ENCODE measurements at places on chromosomes 16 and 17. TPM values are rescaled to one million over a fixed set of nuclear protein-coding genes. Genes with fewer than 3 reads are reported as not detected.

Gene CSH1
- total RNA-seq: not detected

Gene EVI2A
- total RNA-seq: not detected

Gene KRT15
- total RNA-seq: 0.09 TPM

Gene SHISA6
- 0.25 TPM for total RNA-seq

GRCh38 chr17:43702637-43703036 is 40.9 kb upstream of the MEOX1 start:
- DNase-seq: no peak

DNA sequence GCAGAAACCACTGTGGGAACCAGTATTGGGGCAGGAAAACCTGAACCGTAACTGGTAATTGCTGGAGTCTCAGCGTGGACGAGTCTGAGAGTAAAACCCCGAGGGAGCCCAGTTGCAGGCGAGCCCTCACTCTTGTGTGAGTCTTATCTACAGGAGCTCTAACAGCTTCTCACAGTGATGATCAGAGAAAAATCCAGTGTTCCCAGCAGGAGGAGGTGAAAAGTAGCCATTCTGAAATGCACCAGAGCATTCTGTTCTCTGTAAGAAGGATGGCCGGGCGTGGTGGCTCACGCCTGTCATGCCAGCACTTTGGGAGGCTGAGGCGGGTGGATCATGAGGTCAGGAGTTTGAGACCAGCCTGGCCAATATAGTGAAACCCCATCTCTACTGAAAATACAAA is 161.2 kb downstream of the COPRS start:
- no peak for DNase-seq

- DNase-seq: no peak
Measured at GRCh38 chr17:35784895-35785294, 10.5 kb downstream of the MMP28 start.

- peak; percentile 39 for DNase-seq
Measured at GRCh38 chr16:87653234-87653633, 50.9 kb downstream of the JPH3 start.

- DNase-seq: no peak
Measured at GRCh38 chr16:85505794-85506634, 107.1 kb upstream of the GSE1 start.

DNA sequence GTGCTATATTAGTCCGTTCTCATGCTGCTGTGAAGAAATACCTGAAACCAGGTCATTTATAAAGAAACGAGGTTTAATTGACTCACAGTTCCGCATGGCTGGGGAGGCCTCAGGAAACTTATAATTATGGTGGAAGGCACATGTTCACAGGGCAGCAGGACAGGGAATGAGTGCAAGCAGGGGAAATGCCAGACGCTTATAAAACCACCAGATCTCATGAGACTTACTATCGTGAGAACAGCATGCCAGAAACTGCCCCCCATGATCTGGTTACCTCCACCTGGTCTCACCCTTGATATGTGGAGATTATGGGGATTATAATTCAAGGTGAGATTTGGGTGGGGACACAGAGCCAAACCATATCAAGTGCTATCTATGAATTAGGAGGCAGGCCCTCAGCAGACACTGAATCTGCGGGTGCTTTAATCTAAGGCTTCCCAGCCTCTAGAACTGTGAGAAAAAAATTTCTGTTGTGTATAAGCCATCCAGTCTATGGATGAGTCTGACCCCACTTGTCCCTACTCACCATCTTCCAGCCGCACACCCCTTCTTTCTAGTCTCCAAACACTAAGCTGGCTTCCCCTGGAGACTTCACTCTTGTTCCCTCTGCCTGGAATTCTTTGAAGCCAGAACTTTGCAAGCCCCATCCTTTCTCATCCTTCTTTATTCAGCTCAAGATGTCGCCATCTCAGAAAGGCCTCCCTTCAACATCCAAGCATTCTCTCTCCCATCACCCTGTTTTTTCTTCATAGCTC is 772 bp upstream of the NUP93 start:
- no peak for DNase-seq

- DNase-seq: no peak
Measured at GRCh38 chr16:24731722-24732419, 2.4 kb downstream of the TNRC6A start.

DNA sequence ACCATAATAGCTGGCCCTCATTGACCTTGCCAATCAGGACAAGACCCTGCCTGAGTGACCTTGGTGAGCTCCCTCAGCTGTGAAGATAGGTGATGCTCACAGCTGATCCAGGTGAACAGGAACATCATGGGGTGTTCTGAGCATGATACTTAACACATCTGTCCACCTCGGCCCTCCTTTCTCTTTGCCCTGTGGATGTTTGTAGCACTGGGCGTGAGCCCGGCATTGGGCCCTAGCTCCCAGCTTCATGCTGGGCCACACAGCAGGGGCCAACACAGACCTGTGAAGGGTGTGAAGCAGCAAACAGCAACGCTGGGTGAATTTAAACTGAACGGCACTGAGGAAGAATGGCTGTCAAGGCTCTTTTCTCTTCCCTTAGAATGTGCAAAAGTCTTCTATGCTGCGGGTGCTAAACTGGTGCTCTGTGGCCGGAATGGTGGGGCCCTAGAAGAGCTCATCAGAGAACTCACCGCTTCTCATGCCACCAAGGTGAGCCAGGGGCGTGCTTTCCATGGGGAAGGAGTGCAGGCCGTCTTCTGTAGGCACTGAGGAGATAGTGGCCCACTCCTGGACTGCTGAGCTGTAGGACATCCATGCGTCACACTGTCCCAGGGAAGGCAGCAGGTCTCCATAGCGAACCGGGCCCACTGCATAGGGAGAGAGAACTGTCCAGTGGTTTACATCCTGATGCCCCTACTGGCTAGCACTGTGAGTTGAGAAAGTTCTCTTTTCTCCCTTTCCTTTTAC is 35.9 kb downstream of the TMEM11 start:
- DNase-seq: no peak
